ENCODE measurements at places on chromosomes 6 and 20.

DNA sequence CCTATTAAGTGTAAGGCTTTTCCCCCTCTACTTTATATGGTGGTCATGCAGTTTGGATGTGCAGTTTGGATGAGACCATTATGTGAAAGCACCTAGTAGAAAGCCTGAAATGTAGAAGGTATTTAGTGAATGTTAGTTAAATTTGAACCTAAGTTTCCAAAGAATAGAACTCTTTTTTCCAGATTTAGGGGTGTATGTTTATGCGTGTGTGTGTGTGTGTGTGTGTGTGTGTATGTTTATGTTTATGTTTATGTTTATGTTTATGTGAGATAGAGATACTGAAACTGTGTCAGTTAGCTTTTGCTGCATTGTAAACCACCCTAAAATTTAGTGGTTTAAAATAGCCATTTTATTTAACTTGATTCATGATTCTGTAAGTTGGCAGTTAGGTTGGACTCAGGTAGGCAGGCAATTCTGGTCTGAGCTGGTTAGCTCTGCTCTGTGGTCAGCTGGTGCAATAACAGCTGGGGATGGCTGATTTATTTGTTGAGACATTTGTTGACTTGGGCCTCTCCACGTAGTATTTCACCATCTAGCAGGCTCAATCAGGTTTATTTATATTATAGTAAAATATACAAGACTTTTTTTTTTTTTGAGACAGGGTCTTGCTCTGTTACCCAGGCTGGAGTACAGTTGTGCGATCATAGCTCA, 54.0 kb downstream of the STK4 start:
- DNase-seq = no peak

- DNase-seq = no peak
Observed at GRCh38 chr20:46204594-46205186, 86.6 kb downstream of the CD40 start.

DNA sequence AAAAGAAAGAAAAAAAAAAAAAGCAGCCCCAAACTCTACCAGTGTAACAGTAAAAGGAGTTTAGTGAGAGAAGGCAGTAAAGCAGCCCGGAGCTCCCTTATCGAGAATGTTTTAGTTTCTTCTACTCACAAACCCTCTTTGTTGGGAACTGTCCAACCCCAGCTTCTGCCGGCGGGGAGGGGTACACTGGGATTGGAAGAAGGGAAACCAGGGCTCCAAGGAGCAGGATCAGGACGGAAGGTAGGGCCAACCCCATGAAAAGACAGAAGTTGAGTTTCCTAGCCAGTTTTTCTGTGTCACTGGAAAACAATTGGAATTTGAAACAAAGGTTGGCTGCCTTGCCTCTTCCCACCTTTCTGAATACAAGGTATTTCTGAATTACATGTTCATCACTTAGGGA, 66.0 kb downstream of the KIZ start:
- no peak for DNase-seq

- no peak for DNase-seq
Observed at GRCh38 chr20:61184194-61184593, 67.9 kb upstream of the CDH4 start.

GRCh38 chr6:125415913-125416312, 114.1 kb upstream of the HDDC2 start:
- DNase-seq = no peak

GRCh38 chr6:21075986-21076385, 517.6 kb upstream of the SOX4 start:
- DNase-seq = no peak

DNA sequence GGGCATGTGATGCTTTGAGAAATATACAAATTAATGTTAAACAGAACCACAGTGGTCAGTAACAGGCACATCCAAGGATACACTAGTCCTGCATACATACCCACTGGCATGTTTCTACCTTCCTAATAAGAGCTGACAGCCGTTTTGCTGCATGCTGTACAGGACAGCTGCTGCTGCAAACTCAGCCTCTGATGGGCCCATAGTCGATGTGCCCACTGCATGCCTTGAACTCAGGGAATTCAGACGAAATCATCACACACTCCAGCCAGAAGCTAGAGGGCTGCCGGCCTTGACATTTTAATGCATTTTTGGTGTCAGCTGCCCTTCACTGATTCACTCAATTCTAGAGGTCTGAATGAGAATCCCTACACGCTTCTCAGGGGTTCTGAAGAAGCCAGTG, 29.3 kb downstream of the FKBP1A start:
- DNase-seq = no peak

DNA sequence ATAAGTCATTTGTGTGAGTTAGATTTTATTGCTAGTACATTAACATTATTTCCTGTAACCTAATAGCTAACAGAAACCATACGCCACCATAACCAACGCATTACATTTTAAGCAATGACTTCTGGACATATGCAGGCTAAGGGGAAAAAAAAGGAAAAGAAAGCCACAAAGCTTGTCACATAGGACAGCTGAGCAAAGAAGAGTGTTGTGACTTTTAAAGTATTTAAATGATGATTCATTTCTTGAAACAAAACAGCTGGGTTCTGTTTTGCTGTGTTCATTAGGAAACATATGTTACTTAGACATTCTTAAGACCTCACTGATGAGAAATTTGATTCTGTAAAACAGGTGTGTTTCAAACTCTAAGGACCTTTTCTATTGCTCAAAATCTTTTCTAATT, 171.4 kb downstream of the COL9A1 start:
- peak; percentile 41 for DNase-seq

GRCh38 chr20:15061955-15062354, 724.5 kb upstream of the FLRT3 start:
- DNase-seq = no peak

GRCh38 chr6:93447874-93448273, 28.5 kb upstream of the EPHA7 start:
- no peak for DNase-seq

- DNase-seq = no peak
Observed at GRCh38 chr6:56875961-56876360, 78.9 kb upstream of the BEND6 start.

GRCh38 chr20:53786071-53786444, 192.4 kb upstream of the ZNF217 start:
- no peak for DNase-seq

DNA sequence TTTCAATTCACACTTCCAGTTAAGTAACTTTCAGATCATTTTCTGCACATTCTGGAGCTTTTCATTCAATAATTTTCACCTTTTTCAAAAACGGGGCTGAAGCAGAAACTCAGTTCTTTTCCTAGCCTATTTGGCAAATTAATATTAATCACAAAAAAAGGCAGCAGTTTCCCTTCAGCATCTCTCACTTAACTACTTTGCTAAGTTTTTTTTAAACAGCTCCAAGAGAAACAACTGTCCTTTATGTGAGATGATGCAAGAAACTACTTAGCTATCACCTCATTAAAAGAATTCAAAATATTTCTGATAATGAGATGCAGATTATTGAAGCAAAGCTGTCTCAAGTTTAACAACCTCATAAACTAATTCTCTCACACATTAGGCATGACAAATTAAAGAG, 11.8 kb downstream of the CASS4 start:
- DNase-seq = no peak

GRCh38 chr20:6635034-6635736, 132.3 kb upstream of the BMP2 start:
- no peak for DNase-seq

GRCh38 chr6:149267072-149267471, 50.4 kb upstream of the TAB2 start:
- no peak for DNase-seq

DNA sequence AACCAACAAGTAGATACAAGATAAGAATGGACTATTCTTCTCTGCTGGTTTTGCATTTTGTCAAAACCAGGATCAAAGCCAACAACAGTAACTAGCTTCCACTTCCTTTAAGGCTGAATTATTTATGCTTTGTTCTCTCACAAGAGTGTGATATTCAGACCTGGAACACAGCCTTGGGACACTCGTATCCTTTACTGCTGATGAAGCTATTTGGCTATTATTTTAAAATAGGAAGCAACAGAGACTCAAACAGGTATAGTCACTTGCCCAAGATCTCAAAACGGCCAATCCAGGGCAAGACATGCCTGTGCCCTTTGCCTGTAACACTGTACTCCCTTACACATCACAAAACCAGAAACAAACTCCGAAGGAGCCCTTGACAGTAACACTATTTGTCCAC, 19.9 kb downstream of the SPTLC3 start:
- DNase-seq = no peak

DNA sequence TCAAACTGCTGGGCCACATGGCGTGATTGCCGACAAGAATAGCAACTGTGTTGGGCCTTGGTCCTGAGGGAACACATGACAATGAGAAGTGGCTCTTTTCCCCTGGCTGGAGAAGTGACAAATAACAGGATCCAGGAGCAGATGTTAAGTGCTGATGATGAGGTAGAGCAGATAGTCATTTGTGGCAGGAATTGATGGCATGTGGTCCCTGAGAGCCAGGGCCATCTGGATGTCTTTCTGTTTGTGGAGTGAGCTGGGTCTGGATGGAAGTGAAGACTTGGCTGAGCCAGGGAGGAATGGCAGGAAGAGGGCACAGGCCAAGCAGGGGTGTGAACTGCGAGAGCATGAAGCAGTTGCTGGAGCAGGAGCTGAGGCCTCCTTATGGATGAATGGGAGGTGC, 67.8 kb downstream of the SCAND1 start:
- DNase-seq = no peak

GRCh38 chr6:5749016-5749650, 257.6 kb downstream of the NRN1 start:
- DNase-seq = no peak

- DNase-seq = no peak
Observed at GRCh38 chr6:151399679-151400078, 8.3 kb upstream of the ZBTB2 start.

- no peak for DNase-seq
Observed at GRCh38 chr6:139923964-139924475, 549.6 kb upstream of the CITED2 start.

- no peak for DNase-seq
Observed at GRCh38 chr20:63570281-63571086, 3.6 kb downstream of the HELZ2 start.

DNA sequence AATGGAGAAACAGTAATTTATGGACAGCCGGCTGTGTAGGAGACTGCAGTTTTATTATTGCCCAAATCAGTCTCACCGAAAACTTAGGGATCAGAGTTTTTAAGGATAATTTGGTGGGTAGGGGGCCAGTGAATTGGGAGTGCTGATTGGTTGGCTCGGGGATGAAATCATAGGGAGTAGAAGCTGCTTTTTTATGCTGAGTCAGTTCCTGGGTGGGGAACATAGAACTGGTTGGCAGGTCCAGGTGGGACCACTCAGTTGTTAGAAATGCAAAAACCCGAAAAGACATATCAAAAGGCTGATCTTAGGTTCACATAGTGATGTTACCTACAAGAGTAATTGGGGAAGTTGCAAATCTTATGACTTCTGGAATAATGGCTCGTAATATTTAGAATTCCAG, 59.3 kb downstream of the DOP1A start:
- DNase-seq = no peak

DNA sequence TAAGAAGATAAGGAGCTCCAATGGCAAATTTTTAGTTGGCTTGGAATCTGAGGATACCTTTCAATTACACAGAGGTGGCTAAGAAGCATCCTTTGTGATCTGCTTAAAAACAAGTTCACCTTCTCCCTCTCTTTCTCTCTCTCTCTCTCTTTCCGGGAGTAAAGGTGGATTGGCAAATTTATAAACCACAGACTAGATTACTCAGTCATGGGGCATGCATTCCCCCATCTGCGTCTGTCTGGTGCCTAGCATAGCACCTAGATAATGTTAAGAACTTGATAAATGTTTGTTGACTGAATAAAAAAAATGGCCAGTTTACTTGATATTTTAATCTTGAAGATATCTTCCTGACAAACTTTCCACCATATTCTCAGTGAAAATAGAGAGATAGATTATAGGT, 312.3 kb downstream of the CDC5L start:
- DNase-seq = no peak

GRCh38 chr6:167113047-167113754, 9.7 kb upstream of the CCR6 start:
- peak; percentile 66 for DNase-seq

DNA sequence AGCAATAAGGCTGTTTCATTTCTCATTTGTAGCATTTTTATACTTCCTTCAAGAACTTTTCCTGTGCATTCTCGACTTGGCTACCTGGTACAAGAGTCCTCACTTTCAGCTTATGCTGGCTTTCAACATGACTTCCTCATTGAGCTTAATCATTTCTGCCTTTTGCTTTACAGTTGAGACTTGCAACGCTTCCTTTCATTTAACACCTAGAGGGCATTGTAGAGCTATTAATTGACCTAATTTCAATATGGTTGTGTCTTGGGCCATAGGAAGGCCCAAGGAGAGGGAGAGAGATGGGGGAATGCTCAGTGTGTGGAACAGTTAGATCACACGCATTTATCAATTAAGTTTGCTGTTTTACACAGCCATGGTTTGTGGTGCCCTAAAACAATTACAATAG, 37.2 kb downstream of the SLC22A2 start:
- no peak for DNase-seq

DNA sequence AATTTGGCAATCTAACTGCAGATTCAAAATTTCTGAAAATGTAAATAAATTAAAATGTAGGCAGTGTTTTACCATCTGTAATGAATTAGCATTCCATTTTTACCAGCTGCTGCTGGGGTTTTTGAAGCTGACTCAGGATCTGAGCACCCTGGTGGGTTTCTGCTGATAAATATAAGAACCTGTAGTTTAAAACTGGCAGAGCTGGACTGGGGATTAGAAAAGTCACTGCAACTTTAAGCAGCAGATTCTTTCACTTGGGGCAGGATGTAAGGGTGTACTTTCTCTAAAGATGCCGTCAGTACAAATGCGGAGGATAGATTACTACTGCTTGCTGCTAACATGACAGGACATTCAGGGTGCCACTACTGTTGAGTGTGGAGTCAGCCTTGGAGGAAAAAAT, 341.8 kb downstream of the CDKAL1 start:
- DNase-seq = no peak

GRCh38 chr6:156250593-156250992, 526.6 kb upstream of the ARID1B start:
- DNase-seq = no peak

DNA sequence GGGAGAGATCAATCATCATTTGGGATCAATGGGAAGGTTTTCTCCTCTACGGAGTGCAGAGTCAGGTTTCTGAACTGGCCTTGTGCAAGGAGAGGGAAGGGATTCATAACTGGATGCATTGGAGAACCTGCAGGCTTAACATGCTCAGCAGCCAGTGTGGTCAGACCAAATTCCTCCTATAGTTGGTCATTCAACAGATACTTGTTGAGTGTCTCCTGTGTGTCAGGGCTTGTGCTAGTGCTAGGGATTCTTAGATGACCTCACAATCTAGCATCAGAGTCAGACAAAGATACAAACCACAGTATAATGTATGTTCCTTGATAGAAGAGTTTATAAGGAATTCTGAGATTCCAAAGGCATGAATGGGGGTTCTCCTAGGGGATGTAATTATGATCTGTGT, 23.9 kb downstream of the RALY start:
- no peak for DNase-seq

GRCh38 chr6:9481292-9482029, 933.4 kb downstream of the TFAP2A start:
- DNase-seq = no peak

- peak; percentile 47 for DNase-seq
Observed at GRCh38 chr6:37168811-37169495, 999 bp upstream of the PIM1 start.

- peak; percentile 69 for DNase-seq
Observed at GRCh38 chr6:24126586-24127192, 674 bp downstream of the NRSN1 start.

Measured in GM13977 (cell line).